Thoracic aorta (tissue), 2 donors: ENCODE measurements at places on chromosomes 3 and 15. TPM values are rescaled to one million over a fixed set of nuclear protein-coding genes. Genes with fewer than 3 reads are reported as not detected.

GRCh38 chr3:128970740-128971047 is 23.2 kb downstream of the CFAP92 start:
- no peak for DNase-seq

PLCB2 gene
- total RNA-seq: 32.4 TPM

UBAP1L gene
- total RNA-seq: 3.7 TPM

FBXL2 gene
- total RNA-seq: 21.7 TPM

ARNT2 gene
- total RNA-seq: 22.9 TPM

DNA sequence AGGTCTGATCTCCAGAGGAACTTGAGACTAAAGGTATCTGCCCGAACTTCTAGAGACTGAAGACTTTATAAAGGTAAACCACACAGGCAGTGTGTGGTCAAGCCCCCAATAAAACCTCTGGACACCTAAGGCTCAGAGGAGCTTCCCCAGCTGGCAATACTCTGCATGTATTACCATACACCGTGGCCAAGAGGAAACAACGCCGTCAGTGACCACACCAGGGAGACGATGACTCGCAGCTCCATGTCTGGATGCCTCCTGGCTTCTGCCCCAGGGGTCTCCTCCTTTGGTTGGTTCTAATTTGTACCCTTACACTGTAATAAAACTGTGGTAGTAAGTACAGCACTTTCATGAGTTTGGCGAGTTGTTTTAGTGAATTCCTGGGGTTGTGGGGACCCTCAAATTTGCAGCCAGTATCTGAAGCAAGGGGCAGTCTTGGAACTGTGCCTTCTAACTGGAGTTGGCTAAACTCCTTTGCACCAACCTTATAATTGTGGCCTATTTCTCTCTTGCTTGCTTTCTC is 32.1 kb upstream of the BCL2L10 start:
- no peak for DNase-seq

DNA sequence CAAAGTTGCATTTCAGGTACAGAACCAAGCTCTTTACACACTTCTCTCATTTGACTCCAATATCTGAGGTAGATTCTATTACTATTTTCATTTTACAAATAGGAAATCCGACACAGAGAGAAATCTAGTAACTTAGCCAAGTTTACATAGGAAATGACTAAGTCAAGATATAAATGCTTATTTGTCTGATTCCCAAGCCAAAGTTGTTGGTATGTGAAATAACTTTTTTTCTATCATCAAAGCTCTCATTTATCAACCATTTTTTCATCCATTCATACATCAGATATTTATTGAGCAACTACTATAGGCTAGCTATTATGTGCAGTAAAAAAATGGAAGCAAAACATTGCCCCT is 89.2 kb upstream of the MITF start:
- DNase-seq: no peak

DNA sequence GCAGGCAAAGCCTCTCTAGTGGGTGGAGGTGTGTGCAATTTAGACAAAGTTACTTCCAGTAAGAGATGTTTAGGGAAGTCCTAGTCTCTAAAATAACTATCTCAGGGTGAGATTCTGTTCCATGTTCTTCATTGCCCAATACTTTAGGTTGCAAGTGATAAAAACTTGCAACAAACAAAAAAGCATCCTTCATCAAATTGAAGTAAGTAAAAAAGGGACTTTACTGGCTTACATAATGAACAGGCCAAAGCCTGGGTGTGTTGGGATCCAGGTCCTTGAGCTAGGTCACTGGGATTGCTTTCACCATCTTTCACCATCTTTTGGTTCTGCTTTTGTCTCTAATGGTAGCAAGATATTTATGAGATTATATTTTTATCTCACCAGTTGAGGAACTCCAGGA is 38.3 kb downstream of the CX3CR1 start:
- no peak for DNase-seq

- DNase-seq: no peak
These were observed 22.6 kb downstream of the DNASE1L3 start for GRCh38 chr3:58188173-58188564.

- DNase-seq: no peak
These were observed 37.5 kb upstream of the CCR4 start for GRCh38 chr3:32913790-32914446.

DNA sequence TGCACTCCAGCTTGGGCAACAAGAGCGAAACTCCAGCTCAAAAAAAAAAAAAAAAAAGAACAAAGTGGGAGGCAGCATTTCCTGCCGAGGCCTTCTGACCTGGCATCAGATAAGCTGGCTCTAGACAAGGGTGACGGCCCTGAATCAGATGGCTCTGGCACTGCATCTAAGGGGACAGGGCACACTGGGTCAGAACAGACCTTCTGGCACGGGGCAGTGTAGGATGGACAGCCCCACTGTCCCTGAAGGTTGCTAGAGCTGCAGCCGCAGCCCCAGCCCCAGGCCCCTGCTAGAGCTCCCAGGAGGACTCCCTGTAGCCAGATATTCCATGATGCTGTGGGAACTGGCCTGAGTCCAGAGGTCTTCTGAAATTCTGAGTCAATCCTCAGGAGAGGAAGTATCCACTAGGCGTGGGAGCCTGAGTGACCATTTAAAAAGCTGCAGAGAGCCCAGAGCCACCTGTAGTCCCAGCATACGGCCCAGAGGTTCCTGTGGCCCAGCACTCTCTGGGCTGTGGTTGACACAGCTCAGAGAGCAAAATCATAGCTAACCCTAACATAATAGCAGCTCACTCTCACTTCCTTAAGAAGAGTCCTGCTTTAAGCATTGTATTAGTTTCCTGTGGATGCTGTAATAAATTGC is 69.2 kb upstream of the MFGE8 start:
- peak; percentile 40 for DNase-seq

MYL3 gene
- not detected for total RNA-seq

DNA sequence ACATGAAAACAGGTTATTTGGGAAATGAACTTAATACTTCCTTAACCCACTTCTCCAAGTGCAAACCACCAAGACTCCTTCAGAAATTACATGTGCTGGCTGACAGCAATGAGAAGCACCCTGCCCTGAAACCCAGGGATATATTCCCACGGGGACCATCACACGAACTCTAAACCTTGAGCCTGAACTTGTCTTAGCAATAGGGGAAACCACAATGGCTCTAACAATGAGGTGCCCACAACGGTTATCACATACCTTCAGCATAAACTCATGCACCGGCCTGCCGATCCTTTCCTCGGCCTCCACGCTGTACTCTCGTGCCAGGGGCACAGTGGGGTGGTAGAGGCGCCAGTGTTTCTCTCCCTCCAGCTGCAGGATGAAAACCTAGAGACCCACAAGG is 13.4 kb downstream of the RIOX2 start:
- DNase-seq: no peak

DNA sequence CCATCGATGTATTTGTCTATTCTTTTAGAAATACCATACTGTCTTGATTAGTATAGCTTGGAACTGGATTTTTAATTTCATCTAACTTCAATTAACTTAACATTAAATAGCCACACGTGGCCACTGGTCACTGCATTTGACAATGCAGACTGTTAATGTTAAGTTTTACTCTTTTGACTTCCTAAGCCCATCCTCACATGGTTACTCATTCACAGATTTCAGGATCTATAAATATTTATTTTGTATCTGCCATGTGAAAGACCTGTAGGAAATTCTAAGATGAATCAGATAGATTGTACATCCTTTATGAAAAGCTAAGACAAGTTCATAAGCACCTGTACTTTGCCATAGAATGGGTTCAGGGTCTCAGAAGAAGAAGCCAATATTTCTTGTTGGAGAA is 8.3 kb upstream of the RORA start:
- no peak for DNase-seq

DNA sequence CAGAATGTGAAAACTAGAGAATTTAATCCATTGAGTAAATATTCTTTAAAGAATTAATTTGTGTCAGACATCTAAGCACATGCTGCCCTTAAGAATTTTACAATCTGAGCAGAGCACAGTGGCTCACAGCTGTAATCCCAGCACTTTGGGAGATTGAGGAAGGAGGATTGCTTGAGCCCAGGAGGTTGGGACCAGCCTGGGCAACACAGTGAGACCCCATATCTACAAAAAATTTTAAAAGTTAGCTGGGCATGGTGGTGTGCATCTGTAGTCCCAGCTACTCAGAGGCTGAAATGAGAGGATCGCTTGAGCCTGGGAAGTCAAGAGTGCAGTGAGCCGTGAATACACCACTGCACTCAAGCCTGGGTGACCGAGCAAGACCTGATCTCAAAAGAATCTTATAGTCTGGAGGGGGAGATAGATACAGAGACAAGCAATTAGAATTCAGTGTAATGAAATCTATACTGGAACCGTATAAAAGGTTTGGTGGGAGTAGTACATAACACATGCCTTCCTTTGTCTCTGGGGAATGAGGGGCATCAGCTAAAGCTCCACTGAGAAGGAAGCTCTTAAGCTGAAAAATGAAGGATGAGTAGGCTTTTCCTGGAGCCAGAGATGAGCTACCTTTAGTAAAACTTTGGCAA is 21.2 kb downstream of the ATP11B start:
- no peak for DNase-seq

NUTM1 gene
- total RNA-seq: not detected

GRCh38 chr3:40465456-40465855 is 8.3 kb downstream of the RPL14 start:
- no peak for DNase-seq

DNA sequence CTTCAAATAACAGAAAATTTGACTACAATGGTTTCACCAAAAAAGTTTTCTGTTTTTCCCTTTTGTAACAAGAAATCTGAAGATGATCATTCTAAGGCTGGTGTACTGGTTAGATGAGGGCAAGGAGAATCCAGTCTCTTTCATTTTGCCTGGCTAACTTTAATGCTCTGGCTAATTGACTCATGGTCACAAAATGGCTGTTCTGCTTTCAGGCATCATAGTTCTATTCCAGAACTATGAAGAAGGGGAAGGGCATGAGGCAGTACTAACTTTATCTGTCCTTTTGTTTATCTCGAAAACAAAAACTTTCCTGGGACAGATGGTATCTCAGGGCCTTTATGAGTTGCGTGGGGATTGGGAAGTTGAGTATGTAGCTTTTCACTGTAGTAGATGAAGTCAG is 50.4 kb downstream of the SLC25A26 start:
- no peak for DNase-seq

- DNase-seq: no peak
These were observed 58.1 kb downstream of the OSBPL10 start for GRCh38 chr3:31922962-31923361.

ACP3 gene
- 5.6 TPM for total RNA-seq

GRCh38 chr15:100788418-100789105 is 91.1 kb upstream of the ALDH1A3 start:
- DNase-seq: no peak

GRCh38 chr3:113286524-113286923 is 75.2 kb downstream of the BOC start:
- DNase-seq: no peak

DNA sequence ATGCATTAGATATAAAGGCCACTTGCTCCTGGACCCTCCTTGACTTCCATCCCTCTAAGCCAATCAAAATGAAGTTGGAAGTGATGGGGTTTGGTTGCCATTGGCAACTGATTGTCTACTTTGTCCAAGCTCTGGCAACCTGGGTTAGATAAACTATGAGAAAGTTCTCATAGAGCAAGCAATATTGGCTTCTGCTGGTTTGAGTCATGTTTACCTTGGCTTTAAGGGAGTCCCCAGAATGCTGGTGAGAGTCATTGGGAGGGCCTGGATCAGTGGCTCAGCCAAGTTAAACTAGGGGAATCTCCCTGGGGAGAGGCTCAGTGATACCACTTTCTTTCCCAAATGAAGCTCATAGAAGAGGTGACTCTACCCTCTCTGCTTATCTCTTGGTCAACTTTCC is 176.3 kb upstream of the ROPN1 start:
- DNase-seq: peak; percentile 27

ALS2CL gene
- 41.7 TPM for total RNA-seq

ATP6V1A gene
- total RNA-seq: 27.8 TPM

SLCO3A1 gene
- total RNA-seq: 39.1 TPM

DNA sequence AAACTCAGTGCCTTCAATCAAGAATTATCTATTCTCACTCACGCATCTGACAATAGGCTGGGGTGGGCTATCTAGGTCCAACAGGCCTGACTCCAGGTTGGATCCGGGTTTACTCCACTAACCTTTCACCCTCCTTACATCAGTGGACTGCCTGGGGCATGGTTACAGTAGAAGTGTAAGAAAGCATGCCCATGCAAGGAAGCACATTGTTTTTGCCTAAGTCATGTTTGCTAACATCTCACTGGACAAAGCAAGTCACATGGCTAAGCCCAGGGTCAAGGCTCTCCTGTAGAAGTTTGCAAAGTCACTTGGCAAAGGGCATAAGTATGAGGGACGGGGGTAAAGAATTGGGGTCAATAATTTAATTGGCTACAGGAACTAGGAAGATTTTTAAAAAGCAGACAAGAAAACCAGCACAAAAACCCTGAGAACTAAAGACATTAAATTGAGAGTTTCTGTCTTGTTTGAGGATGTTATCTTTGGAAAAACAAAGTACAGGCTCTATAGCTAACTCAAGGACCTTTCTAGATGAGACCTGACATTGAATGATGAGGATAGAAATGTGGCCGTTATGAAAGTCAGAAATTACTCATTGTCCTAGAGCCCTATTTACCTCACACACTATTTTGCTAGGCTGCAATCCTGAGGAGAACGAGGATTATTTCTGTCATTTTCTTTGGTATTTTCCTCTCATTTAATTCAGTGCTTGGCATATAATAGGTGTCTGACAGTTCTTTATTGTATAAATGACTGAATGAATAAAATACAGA is 214.2 kb downstream of the IL20RB start:
- DNase-seq: no peak

DNA sequence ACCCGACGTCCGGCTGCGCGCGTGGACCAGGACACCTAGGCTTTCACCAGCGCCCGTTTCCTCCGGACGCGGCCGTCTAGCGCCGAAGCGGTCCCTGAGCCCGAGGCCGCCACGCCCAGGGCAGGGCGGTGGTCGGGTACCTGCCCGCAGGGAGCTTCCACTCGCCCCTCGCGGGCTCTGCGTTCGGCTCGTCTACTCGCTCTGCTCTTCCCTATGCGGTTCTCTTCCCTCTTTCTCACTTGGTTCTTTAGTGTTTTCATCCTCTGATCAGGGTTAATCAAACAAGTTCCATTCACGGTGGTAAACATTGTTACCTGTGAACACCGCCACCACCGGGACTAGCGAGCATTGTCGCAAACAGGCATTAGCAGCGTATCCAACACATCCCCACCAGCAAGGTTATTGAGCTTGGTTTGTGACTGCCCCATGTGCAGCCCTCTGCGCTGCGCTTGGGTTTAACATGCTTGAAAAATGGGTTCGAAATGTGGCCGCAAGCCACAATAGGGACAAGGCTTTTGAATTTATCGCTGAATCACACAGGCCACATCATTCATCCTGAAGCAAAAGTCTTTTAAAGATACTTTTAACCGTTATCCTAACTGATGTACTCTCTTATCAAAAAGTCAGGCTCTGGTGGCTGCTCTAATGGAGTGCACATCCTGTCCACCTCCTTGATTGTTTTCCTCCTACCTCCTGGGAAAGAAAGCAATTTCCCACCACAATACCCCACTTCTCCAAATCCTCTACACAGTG is 843 bp upstream of the CD47 start:
- no peak for DNase-seq

VGLL4 gene
- total RNA-seq: 113 TPM

DNA sequence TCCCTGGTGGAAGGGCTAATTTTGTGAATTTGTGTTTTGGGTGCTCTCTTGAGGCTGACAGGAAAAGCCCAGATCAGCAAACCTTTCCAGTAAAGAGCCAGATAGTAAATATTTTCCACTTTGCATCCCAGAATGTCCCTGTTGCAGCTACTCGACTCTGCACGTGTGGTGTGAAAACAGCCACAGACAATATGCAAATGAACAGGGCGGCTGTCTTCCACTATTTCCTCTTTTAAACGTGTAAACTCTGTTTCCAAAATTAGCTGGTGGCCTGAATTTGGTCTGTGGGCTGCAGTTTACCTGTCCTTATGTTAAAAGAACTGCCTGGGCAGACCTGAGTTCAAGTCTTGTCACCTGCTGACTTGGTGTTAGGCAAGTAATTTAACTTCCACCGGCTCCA is 202.7 kb downstream of the EDEM1 start:
- DNase-seq: no peak
